ENCODE measurements at places on chromosomes 16 and 17.

GRCh38 chr17:9410737-9411136 is 164.9 kb downstream of the STX8 start:
- DNase-seq: no peak

DNA sequence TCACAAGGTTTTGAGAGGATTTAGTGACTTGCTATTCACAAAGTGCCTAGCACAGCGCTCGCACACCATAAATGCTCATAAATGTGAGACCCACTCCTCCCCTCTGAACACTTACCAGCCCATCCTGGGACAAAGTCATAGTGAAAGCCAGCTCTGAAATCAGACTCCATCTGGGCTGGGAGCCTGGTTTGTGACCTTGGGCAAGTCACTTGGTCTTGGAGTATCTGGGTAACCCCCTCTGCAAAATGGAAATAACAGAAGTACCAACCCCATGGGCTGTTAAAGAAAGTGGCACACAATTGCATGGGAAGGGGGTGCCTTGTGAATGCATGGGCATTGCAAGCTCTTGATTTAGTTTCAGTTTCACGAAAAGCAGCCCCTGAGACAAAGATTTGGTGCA is 104.7 kb upstream of the CDH5 start:
- DNase-seq: no peak

GRCh38 chr17:62819511-62820221 is 11.6 kb upstream of the MARCHF10 start:
- no peak for DNase-seq

DNA sequence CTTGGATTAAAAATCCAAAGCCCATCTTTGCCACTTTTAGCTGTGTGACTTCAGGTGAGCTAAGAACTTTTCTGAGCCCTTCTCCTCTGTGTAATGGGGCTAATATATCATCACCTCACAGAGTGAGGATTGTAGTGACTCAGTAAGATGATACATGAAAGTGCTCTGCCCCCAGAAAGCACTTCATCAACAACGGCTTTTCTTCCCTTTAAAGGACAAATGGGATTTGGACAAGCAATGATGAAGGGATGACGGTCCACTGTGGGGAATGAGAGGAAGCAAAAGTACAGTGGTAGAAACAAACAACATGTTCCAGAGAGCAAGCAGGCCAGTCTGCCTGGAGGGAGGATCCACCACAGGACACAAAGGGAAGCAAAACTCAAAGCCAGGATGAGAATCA is 14.3 kb upstream of the TMED6 start:
- DNase-seq: no peak

GRCh38 chr16:79809376-79809775 is 208.8 kb upstream of the MAF start:
- DNase-seq: no peak

DNA sequence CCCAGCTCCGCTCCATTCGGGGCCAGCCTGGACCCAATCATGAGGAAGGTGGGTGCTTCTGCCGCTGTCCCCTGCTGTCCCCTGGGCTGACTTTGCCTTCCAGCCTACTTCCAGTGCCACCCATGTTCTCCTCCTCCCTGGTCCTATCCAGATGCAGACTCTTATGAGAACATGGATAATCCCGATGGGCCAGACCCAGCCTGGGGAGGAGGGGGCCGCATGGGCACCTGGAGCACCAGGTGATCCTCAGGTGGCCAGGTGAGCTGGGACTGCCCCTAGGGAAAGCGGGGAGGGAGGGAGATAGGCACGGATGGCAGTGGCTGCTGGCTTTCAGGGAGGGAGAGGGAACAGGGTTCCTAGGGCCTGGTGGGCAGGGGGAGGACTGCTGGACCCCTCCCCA is 7.0 kb downstream of the CD19 start:
- DNase-seq: no peak

DNA sequence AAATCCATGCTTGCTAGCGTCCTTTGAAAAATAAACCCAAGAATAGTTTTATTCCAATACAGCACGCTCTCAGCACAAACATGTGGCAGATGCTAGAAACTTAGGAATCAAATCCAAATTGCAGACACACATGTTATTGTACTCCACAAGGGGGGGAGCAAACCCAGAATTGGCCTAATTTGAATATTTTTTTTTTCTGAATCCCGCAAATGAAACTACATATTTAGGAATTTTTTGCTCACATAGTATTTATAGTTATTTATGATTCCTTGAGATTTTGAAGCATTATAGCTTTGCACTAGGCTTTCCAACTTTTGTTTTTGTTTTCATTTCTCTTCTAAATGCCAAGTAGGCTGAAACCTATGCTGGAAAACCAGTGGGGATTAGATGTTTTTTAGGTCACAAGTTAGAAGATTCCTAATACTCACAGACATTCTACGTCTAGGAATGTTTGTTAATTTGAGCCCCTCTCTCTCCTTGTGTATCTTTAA is 59.3 kb upstream of the CDH11 start:
- no peak for DNase-seq

DNA sequence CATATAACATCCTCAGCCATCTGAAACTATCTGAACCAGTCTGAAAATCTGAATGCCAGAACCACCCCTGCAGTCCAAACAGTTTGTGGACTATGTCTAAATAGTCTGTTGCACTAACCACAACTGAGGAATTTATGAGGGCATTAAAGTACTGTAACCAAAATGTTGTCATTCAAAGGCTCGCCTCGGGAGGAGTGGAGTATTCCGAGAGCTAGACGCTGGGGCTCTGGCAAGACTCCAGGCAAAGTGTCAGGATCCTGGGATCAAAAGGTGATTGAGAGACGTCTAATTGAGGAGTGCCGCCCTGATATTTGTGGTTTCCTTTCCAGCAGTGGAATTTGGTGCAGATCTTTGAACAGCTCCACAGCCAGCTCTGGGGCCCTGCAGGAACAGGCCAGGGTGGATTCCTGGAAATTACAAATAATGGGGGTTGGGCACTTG is 142.9 kb upstream of the MYOCD start:
- no peak for DNase-seq

- no peak for DNase-seq
Measured at GRCh38 chr17:9004132-9004960, 17.0 kb upstream of the NTN1 start.

DNA sequence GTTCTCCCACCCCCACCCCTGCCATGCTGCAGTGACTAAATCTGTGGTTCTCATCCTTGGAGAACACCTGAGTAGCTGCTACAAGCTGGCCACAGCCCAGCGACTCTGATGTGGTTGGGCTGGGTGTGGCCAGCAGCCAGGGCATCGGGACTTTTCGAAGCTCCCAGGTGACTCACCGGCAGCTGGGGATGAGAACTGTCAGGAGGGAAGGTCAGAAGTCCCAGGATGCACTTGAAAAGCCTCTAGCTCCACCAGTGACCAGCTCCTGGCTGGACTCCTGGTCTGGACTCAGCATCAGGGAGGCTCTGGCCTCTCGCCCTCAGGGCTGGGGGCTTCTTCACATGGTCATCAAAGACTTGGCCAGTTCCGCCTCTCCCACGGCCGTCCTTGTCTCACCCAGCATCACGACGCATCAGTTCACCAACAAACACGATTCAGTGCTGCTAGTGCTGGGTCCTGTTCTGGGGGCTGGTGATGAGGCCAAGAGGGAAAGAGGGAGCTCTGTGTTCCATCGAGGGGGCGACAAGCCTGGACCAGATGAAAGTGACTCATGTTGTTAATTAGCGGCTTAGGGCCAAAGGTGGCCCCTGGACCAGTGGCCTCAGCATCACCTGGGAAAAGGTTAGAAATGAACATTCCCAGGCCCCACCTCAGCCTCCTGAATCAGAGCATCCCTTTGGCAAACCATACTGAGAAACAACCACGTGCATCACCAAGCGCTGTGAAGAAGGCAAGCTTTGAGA is 3.9 kb upstream of the C17orf99 start:
- DNase-seq: no peak

- DNase-seq: no peak
Measured at GRCh38 chr16:4661661-4662060, 31.7 kb upstream of the NUDT16L1 start.

DNA sequence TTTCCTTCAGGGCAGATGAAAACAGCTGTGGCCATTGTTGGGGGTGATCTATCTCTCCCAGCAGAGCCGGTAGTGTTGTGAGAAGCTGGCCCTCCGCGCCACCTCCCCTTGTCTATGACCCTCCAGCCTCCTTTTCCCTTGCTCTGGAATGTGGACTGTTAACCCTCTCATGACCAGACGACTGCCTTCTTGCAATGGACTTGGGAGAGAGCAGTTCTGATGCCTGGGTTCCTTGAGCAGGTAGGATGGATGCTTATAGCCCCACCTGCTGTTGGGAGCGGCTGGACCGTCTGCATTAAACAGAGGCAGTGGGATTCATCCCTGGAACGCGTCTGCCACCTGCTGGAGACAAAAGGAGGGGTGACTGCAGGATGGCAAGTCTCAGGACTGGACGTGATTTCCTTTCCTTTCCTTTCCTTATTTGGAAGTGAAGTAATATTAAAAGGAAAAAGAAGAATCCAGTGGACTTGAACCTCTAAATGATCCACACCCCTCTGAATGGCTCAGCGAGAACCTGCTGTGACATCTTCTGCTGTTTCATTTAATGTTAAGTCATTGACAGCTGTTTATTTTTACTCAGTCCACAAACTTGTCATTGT is 1.8 kb upstream of the SOST start:
- DNase-seq: peak; percentile 77

DNA sequence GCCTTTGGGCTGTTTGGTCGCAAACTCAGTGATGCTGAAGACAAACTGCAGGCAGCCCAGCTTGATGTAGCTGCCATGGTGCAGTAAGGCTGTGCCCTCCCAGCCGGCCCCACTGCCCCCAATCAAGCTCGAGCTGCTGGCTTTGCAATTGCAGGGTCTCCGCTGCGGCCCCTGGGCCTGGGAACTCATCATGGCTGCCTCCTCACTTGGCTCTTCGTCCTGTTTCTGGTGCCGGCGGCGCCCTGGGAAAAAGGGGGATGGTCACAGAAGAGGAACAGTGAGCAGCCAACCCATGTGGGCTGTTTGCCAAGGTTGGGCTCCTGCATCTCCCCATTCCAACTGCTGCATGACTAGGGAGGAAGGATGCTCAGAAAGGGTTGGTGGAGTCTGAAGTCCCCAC is 3.4 kb upstream of the DHRS13 start:
- no peak for DNase-seq

DNA sequence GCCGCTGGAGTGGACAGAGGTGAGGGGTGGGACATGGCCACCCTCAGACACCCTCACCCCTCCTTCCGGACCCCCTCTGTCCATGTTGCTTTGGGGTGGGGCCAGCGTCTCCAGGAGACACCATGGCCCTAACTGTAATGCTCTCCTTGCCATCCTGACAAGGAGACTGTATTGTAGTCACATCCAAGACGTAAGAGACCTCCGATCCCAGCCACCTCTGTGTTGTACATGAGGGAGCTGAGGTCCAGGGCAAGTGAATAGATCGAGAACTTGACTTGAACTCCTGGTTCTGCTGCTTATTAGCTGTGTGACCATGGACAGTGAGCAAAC is 30.2 kb downstream of the POLR3E start:
- DNase-seq: no peak

DNA sequence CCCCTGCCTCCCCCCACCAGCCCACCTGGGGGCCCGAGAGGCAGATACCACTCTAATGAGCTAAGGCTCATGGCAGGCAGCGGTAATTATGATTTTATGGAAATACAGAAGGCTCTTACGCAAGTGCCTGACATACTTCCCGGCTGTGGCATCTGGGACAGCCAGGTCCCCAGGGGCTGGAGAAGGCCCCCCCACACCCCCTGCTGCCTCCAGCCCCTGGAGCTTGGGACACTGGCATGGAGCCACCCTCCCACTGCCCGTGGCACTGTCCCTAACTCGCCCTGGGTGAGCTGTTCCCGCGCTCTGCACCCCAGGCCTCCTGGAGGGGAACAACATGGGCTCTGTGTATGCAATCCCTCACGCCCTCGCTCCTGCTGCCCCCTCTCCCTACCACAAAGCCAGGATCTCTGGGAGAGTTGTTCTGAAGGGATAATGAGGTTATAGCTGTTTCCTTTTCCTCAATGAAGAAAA is 5.4 kb upstream of the STAC2 start:
- no peak for DNase-seq
